Activated naive CD8-positive, alpha-beta T cell treated with anti-CD3 and anti-CD28 coated beads for 36 hours (primary cell): ENCODE measurements at places on chromosomes 12 and 14.
A peak's percentile ranks its signal among the peaks of the same experiment; 100 is the strongest.

DNA sequence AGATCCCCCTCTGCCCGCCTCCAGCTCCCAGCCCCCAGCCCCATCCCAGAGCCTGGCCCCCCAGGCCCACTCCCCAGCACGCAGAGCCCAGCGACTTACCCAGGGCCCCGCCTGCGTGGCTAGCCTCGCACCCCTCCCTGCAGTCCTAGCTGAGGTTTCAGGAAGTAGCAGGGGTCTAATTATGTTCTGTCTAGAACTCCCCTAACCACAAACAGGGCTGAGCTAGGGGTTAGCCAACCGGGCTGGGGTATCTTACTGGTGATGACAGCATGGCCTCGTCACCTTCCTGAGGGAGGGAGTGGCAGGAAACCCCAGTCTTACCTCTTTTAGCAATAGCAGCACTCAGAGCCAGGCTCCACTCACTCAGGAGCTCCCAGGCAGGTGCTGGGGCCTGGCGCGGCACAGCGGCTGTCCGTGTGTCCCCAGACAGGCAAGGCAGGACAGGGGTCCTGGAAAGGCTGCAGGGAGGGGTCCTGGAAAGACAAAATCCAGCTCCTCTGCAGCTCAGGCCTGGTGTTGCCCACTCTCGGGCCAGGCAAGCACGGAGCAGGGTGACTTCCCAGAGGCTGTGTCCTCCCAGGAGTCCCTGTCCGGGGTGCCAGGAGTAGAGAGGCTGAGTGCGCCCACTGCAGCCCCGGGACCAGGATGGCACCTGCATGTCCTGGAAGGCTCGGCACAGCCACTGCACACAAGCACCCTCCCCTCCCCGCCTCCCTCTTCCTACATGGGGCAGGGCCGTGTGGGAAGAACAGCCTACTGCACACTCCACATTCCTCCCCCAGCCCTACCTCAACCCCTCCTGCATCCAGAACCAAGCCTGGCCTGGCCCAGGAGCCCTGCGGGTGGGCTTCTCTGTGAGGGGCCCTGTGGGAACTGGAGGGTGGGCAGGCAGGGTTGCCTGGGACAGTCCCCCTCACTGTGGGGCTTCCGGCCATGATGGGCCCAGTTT, at the start of gene GPR132:
TSS of gene GPR132 (minus strand) at position 151 of the 949 bp plus-strand sequence. CDS start 10,010 bp downstream, outside the sequence.
- peak; percentile 88 for DNase-seq

DNA sequence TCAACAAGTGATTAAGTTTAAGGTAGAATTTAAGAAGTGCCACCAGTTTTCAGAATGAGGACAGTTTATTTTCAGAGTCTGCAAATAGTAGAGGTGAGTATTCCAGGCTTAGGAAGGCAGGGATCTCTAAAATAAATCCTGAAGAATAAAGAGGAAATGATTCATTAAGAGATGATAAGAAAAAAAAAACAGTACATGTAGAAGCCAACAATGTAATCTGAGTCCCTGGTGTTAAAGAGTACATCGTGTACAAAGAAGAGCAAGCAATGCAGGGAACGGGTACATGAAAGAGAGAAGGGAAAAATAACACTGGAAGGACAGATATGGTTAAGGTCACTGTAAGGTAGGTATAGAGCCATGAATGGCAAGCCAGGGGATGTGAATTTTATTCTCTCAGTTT, 95.2 kb upstream of the FOXG1 start:
- no peak for DNase-seq

- DNase-seq, result no peak
These were observed 17.4 kb downstream of the FOXN3 start for GRCh38 chr14:89399594-89400068.

DNA sequence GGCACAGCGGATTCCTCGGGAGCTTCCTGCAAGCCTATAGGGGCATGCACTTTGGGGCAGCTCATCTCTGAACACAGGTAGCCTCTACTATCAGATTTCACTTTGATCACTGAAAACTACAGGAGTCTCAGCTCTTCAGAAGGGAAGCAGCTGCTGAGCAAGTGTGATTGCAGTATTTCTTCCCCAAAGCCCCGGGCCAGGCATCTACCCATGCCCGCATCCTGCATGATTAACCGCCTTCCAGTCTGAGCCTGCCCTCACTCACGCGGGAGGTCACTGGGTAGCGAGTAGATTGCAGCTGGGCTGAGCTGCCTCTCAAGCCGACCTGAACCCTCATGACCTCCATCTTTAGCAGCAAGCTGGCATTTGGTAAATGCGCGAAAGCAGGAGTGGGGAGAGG, 334.7 kb downstream of the DPF3 start:
- no peak for DNase-seq

DNA sequence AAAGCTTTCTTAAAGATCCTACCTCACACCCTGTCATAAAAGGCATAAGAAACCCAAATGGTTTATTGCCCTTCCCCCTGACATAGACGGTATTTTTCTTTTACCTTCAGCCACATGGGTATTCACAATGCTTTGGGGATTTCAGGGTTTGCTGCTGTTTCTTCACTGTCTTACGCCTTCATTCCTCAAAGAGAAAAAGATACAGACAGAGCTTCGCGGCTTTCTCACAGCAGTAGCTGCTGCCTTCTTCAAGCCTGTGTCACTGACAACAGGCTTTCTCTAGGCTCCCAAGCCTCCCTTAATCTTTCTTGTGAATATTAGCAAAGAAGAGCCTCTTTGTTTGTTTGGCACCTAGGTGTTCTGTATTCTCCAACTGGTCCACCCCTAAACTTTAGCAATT, 197.4 kb upstream of the ARID2 start:
- DNase-seq, result no peak

GRCh38 chr14:55356913-55357312, 54.7 kb downstream of the ATG14 start:
- no peak for DNase-seq

GRCh38 chr12:70920891-70921290, 353 bp upstream of the PTPRR start:
- no peak for DNase-seq

DNA sequence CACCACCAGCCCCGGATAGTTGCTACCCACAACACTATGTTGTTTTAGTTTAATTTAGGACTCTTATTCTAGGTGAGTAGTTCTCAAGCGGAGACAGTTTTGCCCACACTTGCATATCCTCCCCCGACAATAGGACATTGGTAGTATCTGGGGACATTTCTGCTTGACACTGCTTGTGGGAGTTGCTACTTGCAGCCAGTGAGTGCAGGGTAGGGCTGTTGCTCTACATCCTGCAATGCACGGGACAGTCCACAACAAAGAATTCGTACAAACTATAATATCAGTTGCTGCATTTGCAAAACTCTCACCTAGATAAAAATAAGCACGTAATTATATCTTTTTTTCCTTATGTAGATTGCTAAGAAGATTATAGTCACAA, 111.8 kb upstream of the DNM1L start:
- no peak for DNase-seq

DNA sequence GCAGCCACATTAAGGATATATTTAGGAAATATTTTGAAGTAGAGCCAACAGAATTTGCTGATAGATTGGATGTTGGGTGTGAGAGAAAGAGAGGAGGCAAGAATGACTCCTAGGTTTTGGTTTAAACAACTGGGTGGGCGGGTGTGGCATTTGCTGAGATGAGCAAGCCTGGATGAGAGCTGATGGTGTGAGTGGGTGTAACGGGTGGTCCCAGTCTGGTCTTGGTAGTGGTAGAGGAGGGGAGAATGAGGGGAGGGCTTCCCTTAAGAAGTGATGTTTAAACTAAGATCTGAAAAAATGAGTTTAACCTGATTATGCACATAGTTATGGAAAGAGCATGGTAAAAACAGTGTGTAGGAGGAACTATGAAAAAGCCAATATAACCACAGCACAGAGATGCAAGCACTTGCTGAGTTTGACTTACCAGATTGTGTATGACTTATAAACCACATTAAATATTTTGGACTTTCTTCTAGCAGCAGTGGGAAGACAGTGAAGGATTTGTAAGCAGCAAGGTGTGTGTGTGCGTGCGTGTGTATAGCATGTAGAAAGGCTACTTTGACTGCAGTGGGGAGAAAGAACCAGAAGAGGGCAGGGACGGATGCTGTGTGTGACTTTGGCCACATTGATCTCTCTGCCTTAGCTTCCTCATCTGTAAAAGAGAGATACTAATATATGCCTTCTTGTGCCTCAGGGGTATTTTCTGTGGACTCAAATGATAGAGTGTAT, 139.7 kb downstream of the PRIMA1 start:
- peak; percentile 35 for DNase-seq

GRCh38 chr12:58079806-58080205, 138.4 kb downstream of the ATP23 start:
- DNase-seq, result no peak

DNA sequence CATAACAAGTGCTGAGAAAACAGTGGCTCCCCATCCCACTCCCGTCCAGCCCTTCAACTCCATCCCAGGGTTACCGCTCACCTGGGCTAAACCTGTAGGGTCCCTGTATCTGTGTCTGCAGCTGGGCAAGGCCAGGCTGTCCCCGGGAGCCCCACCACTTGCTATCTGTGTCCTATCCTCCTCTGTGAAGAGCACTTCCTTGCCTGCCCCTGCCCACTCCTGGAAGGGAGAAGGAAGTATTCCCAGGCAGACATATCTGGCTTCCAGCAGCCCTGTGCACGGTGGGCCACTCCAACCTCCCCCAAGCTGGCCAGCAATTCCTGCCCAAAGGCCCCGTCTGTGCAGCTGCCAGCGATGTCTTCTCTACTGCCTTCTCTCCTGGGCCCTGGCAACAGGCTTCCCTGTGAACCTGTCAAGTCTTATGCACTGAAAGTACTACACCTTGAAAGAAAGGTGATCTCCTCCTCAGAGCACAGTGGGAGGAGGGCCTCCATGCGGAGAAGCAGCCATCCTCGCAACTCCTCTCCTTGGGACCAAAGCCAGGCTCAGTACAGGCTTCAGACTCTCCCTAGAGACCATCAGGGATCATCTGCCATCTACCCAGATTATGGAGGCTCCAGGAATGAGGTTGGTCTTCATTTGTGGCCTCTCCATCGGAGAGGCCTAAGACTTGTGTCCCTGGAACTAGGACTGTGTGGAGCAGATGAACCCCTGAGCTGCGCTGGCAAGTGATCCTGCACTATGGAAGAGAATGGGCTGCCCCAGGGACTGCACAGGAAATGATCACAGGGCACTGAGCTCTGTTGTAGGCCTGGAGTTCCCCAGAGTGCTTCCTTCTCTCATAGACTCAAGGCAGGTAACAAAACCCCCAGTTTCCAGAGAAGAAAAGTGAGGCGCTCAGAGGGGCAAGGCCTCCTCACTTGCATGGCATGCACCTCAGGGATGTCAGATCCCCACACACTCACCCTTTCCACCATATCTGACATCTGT, 663.6 kb downstream of the BCL11B start:
- no peak for DNase-seq

DNA sequence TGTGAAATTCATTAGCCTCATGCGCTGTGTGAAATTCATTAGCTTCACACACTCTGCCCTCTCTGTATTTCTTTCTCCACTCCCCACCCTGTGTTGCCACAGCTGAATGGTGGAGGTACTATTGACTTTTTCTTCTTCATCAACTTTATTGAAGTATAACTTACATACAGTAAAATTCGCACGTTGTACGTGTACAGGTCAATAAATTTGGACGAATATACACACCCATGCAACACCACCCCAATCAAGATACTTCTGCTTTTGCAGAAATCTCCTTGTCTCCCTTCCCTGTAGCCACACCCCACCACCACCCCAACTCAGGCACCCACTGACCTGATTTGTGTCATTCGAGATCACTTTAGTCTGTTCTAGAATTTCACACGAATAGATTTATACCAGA, 51.8 kb downstream of the FBXL14 start:
- no peak for DNase-seq

DNA sequence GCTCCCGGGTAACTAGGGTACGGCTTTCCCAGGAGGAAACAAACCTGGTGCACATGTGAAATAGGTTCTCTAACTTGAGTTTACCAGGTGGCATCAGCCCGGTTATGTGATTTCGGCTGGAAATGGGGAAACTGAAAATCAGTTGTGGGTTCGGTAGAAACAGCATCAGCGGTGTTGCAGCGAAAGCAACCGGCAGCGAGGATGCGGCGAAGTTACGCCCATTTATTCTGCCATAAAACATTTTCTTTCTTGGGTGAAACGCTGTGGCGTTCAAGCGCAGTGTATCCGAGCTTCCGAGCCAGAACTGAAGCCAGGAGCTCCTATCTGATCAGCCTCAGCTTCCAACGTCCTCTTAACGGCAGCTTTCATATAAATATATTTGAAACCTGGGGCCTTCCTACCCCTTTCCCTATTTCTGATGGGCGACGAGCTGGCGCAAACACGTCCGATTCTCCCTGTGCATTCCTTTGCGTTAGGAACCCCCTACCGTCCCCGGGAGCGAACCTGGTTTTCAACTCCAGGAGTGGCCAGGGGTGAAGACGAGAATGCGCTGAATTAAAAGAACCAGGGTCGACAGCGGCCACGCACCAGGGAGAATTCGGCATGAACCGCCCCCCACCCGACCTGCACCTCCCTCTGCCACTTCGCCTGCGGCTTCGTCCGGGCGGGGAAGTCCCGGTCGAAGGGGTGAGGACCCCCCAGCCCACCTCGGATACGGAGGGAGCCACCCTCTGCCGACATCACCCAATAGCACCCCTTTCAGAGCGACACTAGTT, 1.6 kb downstream of the DPF3 start:
- DNase-seq, result peak; percentile 22

- DNase-seq, result no peak
These were observed 390.4 kb upstream of the USP15 start for GRCh38 chr12:61869796-61870195.

- DNase-seq, result no peak
These were observed 351.0 kb downstream of the NAV3 start for GRCh38 chr12:78181544-78182162.

- DNase-seq, result no peak
These were observed 93.0 kb downstream of the ALX1 start for GRCh38 chr12:85373045-85373444.

- DNase-seq, result no peak
These were observed 339.0 kb downstream of the FUT8 start for GRCh38 chr14:65751510-65751909.

- DNase-seq, result no peak
These were observed 181.5 kb downstream of the VRK1 start for GRCh38 chr14:96978525-96979272.

GRCh38 chr12:112096667-112097066, 11.9 kb downstream of the NAA25 start:
- no peak for DNase-seq

DNA sequence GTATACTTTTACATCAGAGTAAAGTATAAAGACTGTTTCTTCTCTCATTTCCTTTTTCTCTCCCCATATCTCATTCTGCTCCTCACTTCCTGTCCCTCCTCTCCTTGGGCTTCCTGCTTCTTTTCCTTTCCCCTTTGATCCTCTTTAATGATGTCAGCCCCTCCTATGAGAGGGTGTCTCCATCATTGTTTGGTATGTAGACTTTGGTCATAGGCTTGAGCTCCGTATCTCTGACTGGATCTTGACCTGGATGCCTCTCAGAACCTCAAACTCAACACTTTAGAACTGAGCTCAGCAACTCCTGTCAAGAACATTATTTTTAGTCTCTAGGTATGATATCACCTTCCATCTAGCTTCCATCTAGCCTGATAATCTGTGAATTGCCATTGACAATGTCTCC, 50.3 kb downstream of the AKAP6 start:
- DNase-seq, result no peak

- no peak for DNase-seq
These were observed 234.6 kb downstream of the PCNX1 start for GRCh38 chr14:71141701-71142374.
